ENCODE measurements at places on chromosomes 16 and 17.
A peak's percentile ranks its signal among the peaks of the same experiment; 100 is the strongest.

DNA sequence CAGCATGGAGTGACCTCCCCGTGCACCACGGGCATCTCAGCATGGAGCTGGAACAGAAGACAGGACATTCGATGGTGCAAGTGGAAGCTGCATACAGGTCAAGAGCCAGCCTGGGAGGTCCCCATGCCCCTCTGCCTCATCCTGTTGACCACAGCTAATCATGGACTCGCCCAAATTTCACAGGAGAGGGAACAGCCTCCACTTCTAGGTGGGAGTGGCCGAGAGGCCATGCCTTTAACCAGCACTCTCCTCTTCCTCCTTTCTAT is 3.8 kb upstream of the SLC47A2 start:
- no peak for DNase-seq

DNA sequence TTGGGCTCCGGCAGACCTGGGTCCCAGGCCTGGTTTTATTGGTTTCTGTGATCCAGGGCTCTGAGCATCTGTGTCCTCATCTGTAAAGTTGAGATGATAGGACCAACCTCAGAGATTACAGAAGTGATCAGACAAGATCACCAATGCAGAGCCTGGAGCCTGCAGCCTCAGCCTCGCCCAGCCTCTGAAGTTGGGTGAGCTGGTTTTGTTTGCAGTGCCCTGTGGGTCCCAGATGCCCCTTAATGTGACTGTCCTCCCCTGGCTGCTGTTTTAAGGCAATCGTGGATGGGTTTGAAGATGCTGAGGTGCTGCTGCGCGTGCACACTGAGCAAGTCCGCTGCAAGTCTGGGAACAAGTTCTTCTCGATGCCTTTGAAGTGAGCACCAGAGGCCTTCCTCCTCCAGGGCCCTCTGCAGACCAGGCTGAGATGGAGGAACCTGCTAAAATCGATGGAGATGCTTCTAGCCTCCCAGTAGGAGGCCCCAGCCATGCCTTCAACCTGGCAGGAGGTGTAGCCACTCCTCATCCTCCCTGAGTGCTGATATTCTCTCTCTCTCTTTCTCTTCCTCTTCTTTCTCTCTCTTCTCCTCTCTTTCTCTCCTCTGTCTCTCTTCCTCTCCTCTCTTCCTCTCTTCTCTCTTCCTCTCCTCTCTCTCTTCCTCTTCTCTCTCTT is 5.6 kb upstream of the MMP15 start:
- DNase-seq, result no peak

DNA sequence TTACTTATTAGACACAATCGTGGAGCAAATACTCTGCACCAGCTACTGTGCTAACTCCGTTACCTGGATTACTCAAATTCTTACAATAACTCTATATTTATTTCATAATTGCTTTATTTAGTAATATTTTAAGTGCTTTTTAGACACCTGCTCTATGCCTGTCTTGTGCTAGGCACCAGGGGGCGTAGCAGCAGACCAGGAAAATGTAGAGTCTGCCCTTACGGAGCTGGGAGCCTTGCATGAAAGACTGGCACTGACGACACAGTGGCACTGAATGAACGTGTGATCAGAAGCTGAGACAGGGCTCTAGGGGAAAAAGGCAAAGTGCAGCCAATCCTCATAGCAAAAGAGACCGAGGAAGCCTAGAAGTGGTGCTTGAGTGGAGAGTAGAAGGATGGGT is 486.5 kb downstream of the CDH13 start:
- peak; percentile 56 for DNase-seq

DNA sequence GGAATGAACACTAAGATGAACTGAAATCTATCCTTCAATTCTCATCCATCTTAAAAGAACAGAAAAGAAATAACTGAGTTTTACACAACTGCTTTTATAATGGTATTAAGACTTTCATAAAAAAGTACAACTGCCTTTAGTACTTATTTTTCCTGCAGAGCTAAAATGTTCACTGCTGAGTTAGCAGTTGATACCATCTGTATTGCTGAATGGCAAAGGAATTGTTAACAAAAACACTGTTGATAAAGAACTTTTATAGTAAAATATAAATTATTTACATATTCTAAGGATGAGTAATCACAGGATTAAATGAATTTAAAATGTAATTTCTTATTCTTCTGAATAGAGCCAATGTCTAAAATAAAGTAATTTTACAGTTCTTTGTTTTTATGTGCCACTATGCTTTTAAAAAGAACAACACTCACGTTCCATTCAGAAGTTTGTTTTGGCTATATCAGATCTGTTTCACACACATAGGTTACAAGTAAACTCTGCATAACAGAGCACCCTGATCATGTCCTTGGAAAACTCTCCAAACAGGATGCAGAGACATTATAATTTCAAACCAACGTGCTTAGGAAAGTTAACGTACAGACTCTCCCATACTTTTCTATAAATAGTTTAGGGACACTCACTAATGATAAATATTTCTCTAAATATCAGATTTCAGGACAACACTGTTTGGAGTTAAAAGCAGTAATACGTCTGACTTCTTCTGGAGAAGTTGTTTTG is 151.1 kb downstream of the ITFG1 start:
- DNase-seq, result no peak

DNA sequence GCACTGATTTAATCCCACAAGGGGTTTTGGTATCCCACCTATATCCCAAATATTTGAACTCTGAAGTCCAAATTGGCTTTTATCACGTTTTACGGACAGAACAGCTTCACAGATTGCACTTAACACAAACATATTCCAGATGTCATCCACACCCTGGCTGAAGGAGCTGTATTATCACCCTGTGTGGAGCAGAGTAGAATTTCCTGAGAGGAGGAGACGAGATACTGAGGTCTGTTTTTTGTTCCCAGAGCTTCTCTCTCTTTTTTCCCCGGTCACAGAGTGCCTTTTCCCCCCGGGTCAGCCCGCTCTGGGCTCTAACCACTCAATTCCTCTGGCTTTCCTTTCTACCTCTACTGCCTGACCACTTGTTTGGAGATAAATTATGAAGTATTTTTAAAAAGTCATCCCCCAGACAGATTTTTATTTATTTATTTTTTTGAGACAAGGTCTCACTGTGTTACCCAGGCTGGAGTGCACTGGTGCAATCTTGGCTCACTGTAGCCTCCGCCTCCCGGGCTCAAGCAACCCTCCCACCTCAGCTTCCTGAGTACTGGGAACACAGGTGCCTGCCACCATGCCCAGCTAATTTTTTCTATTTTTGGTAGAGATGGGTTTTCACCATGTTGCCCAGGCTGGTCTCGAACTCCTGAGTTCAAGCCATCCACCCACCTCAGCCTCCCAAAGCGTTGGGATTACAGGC is 30.7 kb downstream of the DNAH2 start:
- DNase-seq, result no peak

- no peak for DNase-seq
These were observed 204.5 kb downstream of the WWOX start for GRCh38 chr16:78303946-78304345.

DNA sequence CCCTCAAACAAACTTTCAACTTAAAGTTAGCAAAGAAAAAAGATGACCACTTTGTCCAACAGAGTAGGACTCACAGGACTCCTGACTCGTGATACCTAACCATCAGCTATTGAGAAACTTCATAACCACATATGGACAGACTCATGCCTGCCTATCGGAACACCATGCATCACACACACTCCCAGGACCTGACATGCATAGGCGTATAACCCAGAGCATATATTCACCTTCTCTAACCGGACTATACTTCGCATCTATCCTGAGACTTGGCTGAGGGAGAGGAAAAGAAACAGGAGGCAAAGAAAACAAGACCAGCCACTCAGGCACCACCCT is 2.2 kb downstream of the PIP4K2B start:
- DNase-seq, result no peak

DNA sequence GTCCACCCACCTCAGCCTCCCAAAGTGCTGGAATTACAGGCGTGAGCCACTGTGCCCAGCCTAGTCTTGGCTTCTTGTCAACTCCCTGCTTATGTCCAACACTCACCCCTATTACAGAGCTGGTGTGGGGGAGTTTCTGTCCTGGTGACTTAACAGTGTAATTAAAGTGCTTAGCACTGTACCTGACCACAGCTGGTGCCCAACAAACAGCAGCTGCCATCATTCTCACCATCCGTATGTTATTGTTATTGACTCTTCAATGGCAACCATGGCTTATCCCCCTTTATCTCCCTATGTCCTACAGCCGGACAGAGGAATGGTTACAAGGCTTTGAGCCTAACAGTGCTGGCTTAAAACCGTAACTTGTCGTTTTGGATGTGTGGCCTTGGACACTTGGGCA is 17.0 kb upstream of the BRCA1 start:
- DNase-seq, result no peak

- no peak for DNase-seq
These were observed 1.4 kb upstream of the RHOT2 start for GRCh38 chr16:666572-666971.

- peak; percentile 67 for DNase-seq
These were observed 587 bp downstream of the RNF157 start for GRCh38 chr17:76239538-76240274.

GRCh38 chr16:51433599-51433998 is 282.5 kb upstream of the SALL1 start:
- DNase-seq, result no peak

- DNase-seq, result peak; percentile 97
These were observed 591 bp upstream of the TNFSF13 start for GRCh38 chr17:7557775-7558543.

DNA sequence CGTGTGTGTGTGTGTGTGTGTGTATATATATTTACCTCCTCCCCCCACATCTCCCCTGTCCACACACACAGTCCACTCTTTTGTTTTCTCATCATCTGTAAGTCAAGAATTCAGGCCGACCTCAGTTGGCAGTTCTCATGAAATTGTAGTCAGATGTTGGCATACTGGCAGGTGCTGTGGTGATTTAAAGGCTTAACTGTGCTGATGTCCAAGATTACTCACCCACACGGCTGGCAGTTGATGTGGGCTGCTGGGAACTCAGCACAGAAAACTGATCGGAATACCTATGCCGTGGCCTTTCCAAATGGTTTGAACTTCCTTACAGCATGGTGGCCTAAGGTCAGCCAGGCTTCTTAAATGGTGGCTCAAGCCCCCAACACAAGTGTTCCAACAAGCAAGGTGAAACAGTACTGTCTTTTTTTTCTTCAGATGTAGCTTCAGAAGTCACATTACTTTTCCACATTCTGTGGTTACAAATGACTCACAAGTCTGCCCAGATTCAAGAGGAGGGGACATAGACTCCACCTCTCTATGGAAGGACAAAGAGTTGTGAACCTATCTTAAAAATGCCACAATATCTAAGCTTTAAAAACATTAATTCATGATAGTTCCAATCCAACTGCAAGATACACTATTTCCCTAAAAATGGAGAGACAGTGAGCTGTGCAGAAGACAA is 198.5 kb upstream of the HS3ST4 start:
- no peak for DNase-seq

GRCh38 chr16:20380782-20381181 is 23.8 kb downstream of the PDILT start:
- DNase-seq, result peak; percentile 47

- DNase-seq, result peak; percentile 51
These were observed 67.3 kb downstream of the CNGB1 start for GRCh38 chr16:57903656-57904055.

DNA sequence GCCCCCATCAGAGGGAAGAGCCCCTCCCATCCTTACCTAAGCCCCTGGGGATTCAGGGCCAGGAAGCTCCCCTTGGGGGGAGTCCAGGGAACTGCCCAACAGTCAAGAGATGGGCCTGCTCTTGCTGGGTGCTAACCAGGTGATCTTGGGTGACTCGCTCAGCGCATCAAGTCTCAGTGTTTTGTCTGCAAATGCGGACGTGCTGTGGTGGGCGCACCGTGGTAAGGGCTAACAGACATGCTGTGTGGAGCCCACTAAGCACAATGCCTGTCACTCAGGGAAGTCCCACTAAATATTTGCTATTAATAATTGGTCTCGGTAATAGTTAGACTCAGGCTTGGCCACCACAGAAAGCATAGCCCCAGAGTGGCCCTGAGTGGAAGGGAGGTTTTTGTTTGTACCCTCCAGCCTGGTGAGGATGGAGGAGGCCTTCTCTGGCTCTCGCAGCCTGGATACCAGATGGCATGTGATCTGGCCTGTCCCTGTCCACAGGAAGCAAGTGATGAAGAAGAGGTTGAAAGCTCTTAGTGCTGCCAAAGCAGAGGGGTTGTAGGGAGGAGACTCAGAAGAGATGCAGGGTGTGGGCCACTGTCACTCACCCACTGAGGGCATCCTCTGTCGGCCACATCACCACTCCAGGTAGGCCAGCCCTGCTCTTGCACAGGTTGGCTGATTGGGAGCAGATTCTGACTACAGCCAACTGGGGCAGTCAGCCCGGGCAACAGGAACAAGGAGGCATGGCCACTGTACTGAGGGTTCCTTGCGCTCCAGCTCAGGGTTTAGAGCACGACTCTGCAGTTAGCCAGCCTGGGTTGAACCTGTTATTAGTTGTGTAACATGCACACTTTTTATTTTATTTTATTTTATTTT is 69.8 kb upstream of the KSR1 start:
- no peak for DNase-seq

- DNase-seq, result no peak
These were observed 77.6 kb upstream of the LHX1 start for GRCh38 chr17:36859706-36860105.

GRCh38 chr16:84791088-84791487 is 28.7 kb upstream of the CRISPLD2 start:
- DNase-seq, result no peak

DNA sequence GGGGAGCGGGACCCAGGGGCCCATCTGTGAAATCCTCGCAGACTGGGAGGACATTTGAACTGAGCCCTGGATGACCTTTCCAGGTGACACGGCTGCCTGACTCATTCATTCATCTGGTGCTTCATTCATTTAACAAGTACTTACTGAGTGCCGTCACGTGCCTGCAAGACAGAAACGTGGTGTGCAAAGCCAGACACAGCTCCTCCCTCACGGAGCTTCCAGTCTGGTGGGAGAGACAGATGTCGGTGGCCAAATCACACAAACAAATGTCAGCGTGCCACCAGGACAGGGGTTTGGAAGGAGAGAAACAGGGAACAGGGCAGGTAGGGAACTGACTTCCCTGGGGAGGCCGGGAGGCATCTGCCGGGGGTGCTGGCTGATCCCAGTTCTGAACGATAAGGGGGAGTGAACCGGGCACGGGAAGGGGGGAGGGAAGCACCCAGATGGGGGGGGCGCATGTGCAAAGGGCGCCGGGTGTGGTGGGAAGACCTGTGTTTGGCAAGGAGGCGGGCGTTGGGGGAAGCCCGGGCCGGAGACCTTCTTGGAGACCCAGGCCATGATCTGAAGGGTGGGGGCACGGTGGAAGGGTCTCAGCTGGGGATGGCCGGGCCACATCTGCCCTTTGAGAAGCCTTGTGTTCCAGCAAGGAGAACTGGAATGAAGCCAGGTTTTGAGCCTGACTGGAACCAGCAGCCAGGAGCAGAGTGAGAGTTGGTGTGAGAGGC is 93.6 kb upstream of the CIBAR2 start:
- peak; percentile 32 for DNase-seq

DNA sequence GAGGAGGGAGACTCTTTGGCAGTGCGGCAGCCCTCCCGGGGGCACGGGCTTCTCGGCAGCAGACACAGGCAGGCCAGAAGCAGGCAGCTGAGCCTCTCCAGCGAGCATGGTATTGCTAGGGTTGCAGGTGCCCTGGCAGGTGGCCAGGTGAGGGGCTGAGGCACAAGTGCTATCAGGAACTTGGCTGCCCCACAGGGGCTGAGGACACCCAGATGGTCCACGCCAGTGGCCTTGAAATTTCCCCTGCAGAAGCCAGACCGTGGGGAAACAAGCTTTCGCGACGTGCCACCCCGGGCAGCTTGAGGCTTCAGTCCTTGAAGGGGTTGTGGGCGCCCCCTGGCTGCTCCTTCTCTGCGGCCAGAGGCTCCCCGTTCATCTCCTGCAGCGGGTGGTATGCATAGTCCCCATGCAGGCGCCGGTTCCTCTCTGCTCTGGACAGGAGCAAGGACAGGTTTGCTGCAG is 8.5 kb downstream of the NAGPA start:
- peak; percentile 61 for DNase-seq
